ENCODE measurements at places on chromosomes 11 and 22.

GRCh38 chr22:25757686-25758085, 15.7 kb downstream of the MYO18B start:
- DNase-seq: no peak

GRCh38 chr11:67504950-67505581, at the start of gene PITPNM1:
Gene PITPNM1, minus strand, starts transcription at chr11:67505363. Its CDS starts 1,183 bp downstream, at chr11:67504180.
- peak; percentile 37 for DNase-seq

DNA sequence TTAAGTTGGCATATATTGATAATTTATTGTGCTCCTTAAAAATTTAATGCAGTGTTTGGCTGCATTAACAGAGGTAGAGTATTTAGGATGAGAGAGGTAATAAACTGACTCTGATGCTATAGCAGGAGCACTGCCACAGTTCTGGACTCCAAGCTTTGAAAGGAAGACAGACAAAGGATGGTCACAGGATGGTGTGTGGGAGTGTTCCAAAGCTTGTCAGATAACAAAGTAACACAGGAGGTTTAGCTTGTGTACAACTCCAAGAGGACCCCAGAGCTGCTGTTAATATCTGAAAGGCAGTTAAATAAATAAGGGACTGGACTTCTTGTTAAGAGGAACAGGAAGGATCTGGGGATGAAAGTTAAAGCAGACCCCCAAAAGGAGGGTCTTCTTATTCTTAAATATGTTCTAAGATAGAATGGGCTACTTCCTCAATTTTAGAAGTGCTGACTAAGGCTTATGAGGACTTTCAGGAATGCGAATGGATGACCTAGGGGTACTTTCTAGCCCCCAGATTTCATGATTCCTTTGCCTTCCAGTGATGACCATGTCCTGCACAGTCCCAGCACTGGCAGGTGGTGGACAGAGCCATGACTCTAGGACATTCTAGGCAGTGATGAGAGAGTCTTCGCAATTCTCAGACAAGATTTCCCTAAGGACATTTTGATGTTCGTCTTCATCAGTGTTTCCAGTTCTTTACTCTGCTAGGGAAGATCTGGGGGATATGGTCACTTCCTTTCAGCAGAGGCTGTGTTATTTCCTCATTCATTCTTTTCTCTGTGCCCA, 149.1 kb upstream of the RASSF10 start:
- DNase-seq: no peak

GRCh38 chr11:92978271-92979111, 9.0 kb downstream of the MTNR1B start:
- peak; percentile 20 for DNase-seq

DNA sequence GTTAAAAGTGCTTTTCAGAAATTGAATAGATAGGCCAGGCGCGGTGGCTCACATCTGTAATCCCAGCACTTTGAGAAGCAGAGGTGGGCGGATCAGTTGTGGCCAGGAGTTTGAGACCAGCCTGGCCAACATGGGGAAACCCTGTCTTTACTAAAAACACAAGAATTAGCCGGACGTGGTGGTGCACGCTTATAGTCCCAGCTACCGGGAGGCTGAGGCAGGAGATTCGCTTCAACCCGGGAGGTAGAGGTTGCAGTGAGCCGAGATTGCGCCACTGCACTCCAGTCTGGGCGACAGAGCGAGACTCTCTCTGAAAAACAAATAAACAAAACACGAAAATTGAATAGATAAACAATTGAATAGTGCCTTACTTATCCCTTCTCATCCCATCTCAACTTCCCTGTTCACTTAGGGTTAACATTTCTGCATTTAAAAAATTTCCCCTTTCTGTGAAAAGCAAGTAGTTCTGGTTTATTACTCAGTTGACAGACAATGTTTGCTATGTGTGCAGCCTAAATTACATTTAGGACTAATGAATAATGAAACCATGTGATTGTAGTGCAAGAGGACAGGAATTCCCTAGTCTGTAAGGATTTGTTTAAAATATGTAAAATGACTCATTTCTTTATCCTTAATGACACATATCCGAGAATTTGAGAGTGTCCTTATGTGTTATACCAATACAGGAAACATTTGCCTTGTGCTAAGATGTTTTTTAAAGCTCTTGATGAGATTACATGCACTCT, 6.0 kb downstream of the RNF169 start:
- DNase-seq: no peak

DNA sequence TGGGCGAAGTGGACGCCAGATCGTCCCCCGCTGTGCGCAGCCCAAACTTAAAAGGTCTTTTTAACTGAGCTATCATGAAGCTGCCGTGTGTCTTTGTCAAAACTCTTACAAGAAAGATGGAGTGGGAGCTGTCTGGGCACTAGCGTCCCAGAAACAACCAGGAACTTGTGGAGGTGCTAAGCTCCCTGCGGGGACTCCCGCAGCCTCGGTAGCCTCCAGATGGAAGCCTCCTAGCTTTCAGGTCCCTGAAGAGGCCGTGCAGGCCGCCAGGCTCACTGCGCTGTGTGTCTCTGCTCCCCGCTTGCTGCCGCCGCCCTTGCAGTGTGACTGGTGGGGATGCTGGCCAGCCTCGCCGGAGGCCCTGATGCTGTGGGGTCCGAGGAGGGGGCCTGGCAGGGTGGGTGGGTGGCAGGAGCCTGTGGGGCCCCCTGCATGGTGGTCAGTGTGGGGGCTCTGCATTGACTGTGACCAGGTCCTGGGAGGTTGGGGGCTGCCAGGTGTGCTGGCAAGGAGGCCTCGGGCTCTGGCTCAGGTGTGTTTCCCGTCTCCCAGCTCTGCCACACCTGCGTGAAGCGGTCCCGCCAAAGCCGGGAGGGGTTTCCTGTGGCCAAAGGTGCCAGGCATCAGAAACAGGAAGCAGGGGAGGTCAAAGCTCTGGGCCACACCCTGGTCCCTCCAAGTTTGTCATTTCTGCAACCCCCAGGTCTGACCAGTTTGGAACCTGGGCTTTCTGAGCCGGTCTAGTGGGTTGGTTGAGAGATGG, 1.2 kb downstream of the TRABD start:
- DNase-seq: no peak

DNA sequence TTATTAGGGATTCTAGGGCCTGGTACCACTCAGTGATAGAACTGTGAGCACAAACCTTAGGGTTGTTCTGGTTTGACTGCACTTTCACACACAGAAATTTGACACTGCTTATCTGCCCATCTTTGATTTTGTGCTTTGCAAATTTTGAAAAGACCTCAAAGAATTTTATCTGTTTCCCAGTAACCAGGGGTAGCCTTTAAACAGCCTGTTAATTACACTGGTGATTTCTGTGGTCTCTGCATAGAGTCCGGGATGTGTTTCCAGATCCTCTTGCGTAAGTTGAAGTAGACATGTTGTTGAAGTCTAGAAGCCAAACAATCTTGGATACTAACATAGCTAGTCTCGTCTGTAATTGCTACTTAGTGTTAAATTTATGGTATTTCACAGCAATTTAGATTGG, 75.3 kb downstream of the C22orf31 start:
- DNase-seq: no peak

- no peak for DNase-seq
Measured at GRCh38 chr11:100735949-100736675, 49.0 kb downstream of the ARHGAP42 start.

DNA sequence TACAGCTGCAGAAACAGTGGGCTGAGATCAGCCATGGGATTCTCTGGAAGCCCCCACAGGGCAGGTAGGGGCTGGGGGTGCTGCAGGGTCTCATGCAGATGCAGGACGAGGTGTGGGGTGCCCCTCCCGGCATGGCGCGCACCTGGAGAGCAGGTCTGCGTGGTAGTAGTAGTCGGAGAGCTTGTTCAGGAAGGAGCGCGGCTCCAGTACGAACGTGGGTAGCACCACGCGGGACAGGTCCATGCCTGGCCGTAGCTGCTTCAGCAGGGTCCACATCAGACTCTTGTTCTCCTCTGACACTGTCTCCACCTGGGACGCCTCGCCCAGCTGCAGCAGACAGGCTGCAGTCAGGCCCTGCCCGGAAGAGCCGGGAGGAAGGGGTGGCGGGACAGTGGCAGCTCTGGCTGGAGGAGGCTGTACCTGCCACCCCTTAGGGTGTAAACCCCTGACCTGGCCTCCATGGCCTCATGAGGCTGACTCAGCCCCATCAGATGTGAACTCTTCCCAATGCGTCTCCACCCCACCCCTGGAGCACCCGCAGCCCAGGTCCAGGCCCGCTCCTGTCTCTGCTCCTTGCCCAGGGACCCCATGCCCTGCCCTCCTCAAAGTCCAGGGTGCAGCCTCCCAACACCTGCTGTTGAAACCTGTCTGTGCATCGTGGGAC, 47.0 kb upstream of the CARS1 start:
- no peak for DNase-seq

GRCh38 chr22:45007391-45008185, 2.2 kb downstream of the PHF21B start:
- no peak for DNase-seq

DNA sequence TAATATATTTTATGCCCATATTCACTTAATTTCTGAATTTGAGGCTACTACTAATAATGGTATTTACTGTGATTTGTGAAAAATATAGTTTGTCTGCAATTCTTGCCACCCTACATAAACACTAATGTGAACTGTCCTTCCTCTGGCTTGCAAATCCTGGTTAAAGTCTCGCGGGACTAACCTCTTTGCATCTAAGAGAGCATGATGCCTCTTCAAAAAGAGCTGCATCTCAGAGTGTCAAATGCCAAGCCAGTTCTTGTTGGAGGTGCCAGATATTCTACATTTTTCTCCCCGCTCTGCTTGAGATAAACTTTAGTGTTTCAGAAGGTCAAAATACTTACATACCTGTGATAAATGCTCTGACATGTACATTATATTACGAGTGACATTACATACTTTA, 2.1 kb downstream of the ARHGAP42 start:
- DNase-seq: no peak

- no peak for DNase-seq
Measured at GRCh38 chr11:76566811-76567210, 103.7 kb downstream of the LRRC32 start.

- no peak for DNase-seq
Measured at GRCh38 chr11:128963744-128964325, 21.2 kb upstream of the TP53AIP1 start.

- DNase-seq: peak; percentile 62
Measured at GRCh38 chr11:13776134-13776815, 107.8 kb downstream of the FAR1 start.

DNA sequence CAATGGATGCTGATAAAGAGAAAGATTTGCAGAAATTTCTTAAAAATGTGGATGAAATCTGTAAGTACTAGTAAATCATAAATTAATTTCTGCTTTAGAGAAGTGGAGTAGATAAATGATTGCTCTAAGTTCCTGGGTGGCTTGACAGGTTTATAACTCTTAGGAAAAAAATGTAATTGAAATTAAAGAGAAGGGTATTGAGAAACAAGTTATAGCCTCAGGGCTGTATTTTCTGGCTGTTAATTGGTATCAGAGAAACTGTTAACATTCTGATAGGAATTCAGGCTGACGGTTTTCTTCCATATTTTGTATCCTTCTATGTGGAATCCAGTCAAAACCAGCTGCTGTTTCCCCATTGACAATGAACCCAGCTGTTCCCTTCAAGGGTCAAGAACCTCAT, 1.9 kb downstream of the TTC12 start:
- no peak for DNase-seq

GRCh38 chr11:120517390-120517761, 5.8 kb downstream of the GRIK4 start:
- peak; percentile 82 for DNase-seq

DNA sequence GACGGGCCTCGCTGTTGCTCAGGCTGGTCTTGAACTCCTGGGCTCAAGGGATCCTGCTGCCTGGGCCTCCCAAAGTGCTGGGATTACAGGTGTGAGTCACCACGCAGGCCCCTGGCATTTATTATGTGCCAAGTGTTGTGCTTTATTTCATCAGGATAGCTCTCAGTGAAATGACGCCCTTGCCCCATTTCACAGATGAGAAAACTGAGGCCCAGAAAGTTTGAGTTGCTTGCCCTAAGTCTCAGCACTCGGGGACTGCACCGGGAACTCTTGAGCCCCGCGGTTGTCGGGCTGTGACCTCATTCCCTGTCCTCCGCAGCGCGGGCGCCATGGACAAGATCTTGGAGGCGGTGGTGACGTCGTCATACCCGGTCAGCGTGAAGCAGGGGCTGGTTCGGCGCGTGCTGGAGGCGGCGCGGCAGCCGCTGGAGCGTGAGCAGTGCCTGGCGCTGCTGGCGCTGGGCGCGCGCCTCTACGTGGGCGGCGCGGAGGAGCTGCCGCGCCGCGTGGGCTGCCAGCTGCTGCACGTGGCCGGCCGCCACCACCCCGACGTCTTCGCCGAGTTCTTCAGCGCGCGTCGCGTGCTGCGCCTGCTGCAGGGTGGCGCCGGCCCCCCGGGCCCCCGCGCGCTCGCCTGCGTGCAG, 7.3 kb downstream of the USP35 start:
- DNase-seq: no peak

- DNase-seq: no peak
Measured at GRCh38 chr11:68333173-68333572, 20.8 kb downstream of the LRP5 start.

DNA sequence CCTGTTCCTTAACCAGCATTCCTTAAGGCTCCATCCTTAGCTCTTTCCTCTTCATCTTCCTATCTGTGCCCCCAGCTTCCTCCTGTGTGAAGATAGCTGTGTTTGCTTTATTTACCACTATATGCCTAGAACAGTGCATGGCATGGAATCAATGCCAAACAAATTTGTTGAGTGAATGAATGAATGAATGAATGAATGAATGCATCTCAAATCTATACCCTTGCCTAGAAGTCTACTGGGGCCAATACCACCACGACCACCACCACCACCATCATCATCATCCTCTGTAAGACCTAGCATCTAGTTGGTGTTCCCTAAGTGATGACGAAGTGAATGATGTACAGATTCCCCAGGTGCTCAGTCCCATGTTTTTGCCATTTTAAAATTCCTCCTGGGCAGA, 819 bp upstream of the OTOG start:
- no peak for DNase-seq

DNA sequence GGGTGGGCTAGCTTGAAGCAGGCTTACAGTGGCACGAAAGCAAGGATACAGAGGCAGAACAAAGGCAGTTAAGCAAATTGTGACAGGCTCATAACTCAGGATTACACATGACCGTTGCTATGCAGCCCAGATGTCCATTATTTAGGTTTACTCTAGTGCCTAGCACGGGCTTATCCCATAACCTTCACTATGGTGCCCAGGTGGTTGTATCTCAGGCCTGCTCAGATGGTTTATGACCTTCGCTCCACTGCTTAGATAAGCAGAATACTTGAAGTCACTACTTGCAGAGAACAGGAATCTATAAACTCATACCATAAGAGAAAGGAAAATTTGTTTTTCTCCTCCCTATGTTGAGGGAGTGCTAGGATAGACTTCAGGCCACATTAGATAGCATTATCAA, 9.0 kb downstream of the OR6M1 start:
- DNase-seq: no peak
